Liver (tissue), 10 donors: ENCODE measurements at places on chromosomes 2 and 18. TPM values are rescaled to one million over a fixed set of nuclear protein-coding genes. Genes with fewer than 3 reads are reported as not detected.

Gene SCG2
- total RNA-seq, result not detected

Gene SPP2
- total RNA-seq, result 208 TPM

Gene COBLL1
- 114 TPM for total RNA-seq

Gene DCDC2C
- total RNA-seq, result not detected

Gene COL4A4
- 3.8 TPM for total RNA-seq

Gene EMILIN2
- total RNA-seq, result 2.3 TPM

Gene MAPRE3
- 1.0 TPM for total RNA-seq

Gene FBLN7
- total RNA-seq, result 1.6 TPM

Gene DSG4
- not detected for total RNA-seq

Gene SP5
- total RNA-seq, result 0.05 TPM

Gene TEKT4
- not detected for total RNA-seq

Gene ASB18
- not detected for total RNA-seq

Gene ACTR3
- total RNA-seq, result 99.6 TPM

Gene INHBB
- 0.51 TPM for total RNA-seq

Gene COL3A1
- total RNA-seq, result 107 TPM

Gene NMUR1
- total RNA-seq, result 0.23 TPM

Gene HES6
- 13.2 TPM for total RNA-seq

Gene STPG4
- not detected for total RNA-seq

Gene CCDC195
- total RNA-seq, result not detected
